GM03348 (cell line): ENCODE measurements at places on chromosomes 5 and 9.

- no peak for DNase-seq
Observed at GRCh38 chr9:71096421-71097108, 24.9 kb downstream of the TRPM3 start.

- peak; percentile 80 for DNase-seq
Observed at GRCh38 chr5:73338256-73339050, 110.1 kb downstream of the FOXD1 start.

DNA sequence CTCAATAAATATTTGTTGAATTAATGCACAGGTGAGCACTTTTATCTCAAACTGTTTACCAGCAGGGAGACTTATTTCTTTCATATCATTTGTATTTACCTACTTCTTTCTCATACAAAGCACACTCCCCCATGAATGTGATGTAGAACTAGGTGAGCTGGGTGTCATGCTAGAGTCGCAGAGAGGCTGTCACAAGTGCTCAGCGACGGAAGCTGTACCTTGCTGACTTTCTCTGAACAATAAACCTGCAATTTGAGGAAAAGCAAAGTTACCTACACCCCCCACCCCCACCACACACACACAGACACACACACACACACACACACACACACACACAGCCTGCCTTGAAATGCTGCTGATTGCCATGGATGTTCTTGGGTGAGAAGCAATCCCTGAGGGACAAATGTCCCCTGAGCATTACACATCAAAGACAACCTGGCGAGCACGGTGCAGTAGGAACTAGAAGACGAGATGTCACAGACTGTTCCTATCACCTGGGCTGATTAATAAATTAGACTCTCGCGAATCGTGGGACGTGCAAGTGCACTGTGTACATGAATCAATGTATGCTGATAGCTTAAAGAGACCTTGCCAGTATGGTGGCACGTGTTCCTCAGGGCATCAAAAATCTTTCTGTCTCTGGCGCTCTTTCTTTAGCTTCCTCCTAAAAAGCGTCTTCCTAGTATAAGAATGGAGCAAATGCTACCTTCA lies 66.1 kb downstream of the BRINP1 start:
- DNase-seq, result no peak

GRCh38 chr9:87613265-87614111 lies 112.4 kb upstream of the CTSL start:
- DNase-seq, result no peak

- peak; percentile 76 for DNase-seq
Observed at GRCh38 chr5:93677359-93677891, 64.0 kb downstream of the POU5F2 start.

GRCh38 chr5:95870105-95870672 lies 47.7 kb upstream of the GLRX start:
- DNase-seq, result no peak

DNA sequence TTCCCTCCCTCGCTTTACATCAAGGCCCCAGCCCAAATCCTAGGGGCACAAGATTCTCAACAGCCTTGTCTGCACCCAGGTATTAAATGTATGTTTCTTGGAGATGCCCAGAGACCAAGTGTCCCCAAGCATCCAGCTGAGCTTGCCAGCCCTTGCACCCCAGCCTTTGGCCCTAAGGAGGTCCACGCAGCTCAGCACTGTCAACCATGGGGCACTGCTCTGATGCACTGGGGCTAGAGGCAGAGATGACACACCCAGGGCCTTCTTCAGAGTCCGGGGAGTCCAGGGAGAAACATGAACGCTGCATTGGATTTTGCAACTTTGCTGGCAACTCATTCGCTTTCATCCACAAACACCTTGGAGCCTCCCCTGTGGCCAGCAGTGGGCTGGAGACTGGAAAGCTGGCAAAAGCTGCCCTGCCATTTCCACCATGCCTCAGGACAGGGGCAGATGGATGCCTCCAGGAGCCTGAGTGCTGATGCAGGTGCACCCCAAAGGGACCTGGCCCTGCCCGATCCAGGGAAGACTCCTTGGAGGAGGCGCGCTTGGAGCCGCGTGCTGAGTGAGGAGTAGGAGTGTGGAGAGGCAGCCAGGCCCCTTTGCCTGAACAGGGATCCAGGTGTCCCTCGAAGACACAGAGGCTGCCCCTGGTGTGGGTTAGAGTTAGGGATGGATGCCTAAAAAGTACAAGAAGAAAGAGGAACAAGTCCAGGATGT lies 19.3 kb downstream of the PAEP start:
- no peak for DNase-seq

- DNase-seq, result no peak
Observed at GRCh38 chr5:140672455-140673186, 755 bp downstream of the DND1 start.

DNA sequence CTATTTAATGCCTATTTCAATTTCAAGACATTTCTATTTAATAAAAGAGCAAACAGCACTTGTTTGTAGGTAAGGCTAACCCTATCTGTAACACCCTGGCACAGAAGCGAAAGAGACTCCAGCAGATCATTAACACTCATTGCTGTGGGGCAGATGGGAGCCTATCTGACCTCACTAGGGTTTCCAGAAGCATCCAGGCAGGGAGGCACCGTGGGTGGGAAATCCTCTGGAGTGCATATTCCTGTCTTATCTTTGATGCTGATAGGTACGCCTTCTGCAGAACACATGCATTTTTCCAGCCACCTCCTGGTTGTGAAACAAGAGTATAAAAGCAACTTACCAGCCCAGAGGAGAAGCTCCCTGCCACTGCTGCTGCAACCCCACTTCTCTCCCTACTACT lies 233.7 kb downstream of the GLIS3 start:
- DNase-seq, result no peak

- DNase-seq, result no peak
Observed at GRCh38 chr9:69653261-69653660, 18.9 kb downstream of the APBA1 start.

- DNase-seq, result no peak
Observed at GRCh38 chr5:39005566-39006232, 68.5 kb downstream of the RICTOR start.

DNA sequence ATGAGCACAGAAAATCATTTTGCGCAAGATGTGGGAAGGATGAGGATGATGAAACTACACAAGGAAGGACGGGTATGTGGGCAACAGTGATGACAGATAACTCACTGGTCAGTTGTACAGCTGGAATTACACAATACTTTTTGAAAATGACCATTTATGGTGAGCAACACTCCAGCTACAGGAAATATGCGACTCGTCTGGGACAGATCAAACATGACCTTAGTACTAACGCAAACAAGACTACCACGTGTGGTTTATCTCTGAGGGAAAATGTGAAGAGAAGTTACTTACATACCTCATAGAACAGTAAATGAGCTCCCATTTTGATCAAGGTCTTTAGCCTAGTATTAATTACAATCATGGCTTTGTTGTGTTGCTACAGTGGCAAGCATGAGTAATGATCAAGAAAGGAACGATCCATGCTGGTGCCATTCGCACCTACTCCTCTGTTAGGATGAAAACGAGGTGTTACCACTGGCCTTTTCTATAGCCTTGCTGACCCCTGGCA lies 456.9 kb downstream of the BNC2 start:
- peak; percentile 45 for DNase-seq

GRCh38 chr5:15959370-15960164 lies 220.0 kb downstream of the MARCHF11 start:
- DNase-seq, result no peak

DNA sequence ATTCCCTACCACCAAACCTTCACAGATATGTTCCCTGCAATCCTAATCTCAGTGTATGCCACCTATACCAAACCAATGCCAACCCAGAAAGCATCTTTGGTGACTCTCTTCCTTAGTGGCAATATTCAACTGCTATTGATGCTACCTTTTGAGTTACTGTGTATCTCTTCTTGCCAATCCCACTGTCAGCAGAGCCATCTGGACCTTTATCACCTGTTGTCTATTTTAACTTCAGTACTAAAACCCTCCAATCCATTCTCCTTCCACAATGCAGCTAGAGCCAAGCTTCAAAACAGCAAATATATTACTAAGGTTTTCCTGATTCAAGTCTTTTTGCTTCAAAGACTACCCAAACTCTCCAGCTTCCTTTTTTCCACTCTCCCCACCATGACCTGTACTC lies 777.2 kb upstream of the DMAC1 start:
- no peak for DNase-seq

- DNase-seq, result peak; percentile 69
Observed at GRCh38 chr5:148740966-148741742, 85.3 kb upstream of the ADRB2 start.

DNA sequence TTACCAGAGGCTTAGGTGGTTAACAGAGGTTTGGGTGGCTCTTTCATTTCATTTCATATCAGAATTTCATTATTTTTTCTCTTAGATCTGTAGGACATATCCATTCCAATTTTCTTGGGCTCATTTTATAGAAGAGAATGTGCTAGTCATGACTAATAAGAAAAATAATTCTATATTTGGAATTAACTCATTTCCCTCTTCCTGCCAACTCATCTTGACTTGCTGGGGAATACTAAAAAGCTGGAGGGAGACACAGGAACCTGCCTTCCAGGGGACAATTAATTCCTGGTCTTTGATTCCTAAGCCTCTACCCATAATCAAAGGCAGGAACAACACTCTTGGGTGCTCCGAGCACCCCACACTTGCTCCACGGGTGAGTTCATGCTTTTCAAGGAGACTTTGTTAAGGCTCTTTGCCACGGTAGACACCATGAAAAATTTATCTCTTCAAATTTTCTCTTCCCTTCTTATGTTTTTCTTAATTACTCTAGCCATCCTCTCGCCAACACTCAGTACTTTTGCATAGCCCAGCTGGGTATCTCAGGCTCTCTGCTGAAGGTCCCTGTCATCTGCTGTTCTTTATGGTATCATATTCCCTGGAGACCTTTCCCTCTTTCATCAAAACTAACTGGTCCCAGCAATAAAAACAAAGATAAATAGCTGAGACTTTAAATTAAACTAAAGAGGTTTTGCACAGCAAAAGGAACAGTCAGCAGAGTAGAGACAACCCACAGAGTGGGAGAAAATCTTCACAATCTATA lies 273.9 kb downstream of the NPR3 start:
- DNase-seq, result peak; percentile 42

- no peak for DNase-seq
Observed at GRCh38 chr5:122471031-122471751, 159.2 kb downstream of the SNCAIP start.

GRCh38 chr9:95722141-95722540 lies 153.3 kb upstream of the ERCC6L2 start:
- DNase-seq, result no peak
